CD8-positive, alpha-beta memory T cell (primary cell): ENCODE measurements at places on chromosomes 11 and 22. TPM values are rescaled to one million over a fixed set of nuclear protein-coding genes. Genes with fewer than 3 reads are reported as not detected.

GRCh38 chr11:132058211-132058772, 687.9 kb downstream of the NTM start:
- no peak for DNase-seq

- peak; percentile 26 for DNase-seq
These were observed 23.8 kb downstream of the LRRC10B start for GRCh38 chr11:61532134-61533038.

GRCh38 chr11:19680829-19681368, 31.7 kb upstream of the NAV2 start:
- DNase-seq: no peak

DNA sequence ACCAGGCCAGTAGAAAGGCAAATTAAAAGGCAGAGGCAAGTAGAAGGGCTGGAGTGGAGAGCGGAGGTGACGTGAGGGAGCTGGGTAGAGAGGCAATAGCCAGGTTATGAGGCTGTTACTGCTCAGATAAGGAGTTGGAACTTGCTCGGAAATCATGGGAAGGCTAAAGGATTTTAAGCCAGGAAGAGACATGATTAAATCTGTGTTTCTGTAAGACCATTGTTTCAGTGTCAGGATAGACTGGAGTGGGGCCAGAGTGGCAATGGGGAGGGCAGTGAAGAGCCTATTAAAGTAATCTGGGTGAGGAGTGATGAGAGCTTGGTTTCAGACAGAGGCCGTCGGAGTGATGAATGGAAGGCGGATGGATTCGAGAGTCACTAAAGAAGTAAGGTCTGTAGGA, 39.0 kb downstream of the GRAMD1B start:
- no peak for DNase-seq

DNA sequence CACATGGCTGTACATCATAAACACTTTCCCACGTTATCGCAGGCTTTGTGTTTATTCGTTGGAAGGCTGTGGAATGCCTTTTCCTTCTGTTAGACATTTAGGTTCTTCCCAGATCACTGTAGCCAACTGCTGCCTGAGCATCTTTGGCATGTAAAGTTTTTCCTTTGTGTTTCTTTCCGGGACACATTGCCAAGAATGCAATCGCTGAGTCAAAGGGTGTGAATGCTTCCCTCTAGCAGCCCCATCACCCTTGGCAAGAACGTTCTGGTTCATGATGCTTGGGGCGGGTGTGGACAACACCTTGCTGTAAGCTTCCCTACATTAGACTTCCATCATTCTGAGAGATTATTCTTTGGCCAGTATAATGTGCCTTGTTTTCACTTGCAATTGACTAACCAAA, 136.2 kb downstream of the OSBP2 start:
- DNase-seq: no peak

DNA sequence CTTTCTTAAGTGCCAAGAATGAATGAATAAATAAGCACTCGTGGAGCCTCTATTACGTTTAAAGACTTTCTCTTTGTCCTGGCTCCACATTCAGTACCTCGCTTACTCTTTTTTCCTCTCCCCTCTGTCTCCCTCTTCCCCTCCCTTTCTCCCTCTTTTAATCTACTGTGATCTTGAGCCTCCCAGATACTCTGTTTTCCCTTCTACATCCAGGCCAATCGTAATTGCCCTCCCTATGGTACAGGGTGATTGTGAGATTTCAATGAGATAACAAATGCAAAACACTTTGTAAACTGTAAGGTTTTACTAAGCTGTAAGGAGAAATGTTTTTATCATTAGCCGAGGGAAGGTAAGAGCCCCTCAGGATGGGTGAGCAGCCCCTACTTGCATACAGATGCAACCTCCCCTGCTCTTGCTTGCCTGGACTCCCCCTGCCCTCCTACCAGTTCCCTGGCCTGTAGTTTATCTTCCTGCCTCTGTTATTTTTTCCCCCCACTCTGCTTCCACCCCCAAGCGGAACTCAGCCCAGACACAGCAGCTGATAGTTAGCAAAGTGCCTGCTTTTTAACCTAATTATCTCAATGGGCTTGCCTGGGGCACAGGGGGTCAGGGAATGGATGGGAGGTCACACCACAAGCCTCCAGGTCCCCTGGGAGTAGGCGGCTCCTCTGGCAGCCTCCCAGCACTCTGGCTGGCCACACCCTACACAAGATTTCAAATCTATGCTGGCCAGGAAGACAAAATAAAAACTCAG, 76.9 kb upstream of the CADM1 start:
- DNase-seq: no peak

DERL3 gene
- polyA plus RNA-seq: 0.28 TPM

C11orf16 gene
- polyA plus RNA-seq: not detected

DNA sequence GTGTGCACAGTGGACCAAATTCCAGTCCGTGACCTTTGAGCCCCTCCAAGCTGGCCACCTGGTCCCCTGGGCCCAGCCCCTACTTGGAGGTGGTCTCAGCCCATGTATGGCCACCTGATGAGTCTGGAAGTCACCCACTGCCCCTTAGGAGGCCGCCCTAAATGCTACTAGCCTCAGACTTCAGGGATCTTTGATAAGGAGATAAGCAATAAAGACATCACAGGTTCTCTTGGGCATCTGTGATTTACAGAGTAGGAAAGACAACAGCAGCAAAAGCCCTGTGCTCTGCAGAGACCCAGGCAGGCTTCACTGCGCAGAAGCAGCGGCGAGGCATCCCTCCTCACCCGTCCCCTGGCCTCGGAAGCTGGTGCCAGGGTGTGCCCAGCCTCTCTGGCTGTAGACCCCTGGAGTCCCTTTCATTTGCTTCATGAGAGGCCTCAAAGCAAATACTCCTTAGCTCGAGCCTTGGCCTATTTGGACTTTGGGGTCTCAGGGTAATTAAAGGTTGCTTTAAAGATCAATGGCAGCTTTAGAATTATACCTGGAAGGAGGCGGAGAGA, 360.1 kb downstream of the TBC1D22A start:
- no peak for DNase-seq

P4HA3 gene
- not detected for polyA plus RNA-seq

DNA sequence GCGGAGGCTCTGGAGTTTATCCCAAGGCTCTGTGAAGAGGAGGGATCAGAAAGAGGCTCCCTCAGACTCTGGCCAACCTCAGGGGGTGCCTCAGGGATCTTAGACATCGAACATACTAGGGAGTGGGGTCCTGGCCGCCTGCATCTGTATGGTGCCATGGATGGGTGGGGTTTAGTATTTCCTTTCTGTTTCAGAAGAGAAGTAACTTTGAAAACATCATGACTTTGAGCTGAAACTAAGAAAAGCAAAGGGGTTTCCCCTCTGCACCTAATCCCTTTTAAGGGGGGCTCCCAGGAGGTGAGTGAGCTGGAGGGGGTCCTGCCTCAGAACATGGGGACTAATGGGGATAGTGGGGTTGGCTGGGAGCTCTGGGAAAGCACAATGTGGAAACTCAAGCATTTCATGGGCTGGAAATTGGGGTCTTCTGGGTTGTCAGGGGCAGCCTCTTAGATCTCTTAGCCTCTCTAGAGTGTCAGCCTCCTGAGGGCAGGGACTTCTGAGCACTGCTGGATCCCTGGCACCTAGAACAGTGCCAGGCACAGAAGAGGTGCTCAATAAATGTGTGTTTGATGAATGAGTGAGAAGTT, 11.8 kb upstream of the SSTR3 start:
- peak; percentile 63 for DNase-seq

- peak; percentile 33 for DNase-seq
These were observed 65.2 kb upstream of the CECR2 start for GRCh38 chr22:17303840-17304779.

DNA sequence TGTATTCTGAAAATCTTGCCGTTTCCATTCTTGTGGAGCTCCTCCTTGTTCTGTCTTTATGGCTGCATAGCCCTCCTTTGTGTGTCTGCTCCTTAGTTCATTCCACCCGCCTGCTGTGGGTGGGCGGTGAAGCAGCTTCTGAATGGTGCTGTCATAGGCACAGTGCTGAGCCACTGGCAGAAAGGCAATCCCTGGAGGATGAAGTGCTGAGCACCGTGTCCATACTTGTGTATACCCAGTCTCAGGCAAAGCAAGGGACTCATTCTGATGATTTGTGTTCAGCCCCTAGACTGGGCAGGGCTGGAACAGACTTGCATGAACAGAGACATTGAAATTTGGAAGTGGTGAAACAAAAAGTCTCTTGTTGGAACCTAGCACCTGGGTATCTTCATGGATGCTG, 134.9 kb downstream of the MYO18B start:
- no peak for DNase-seq

DNA sequence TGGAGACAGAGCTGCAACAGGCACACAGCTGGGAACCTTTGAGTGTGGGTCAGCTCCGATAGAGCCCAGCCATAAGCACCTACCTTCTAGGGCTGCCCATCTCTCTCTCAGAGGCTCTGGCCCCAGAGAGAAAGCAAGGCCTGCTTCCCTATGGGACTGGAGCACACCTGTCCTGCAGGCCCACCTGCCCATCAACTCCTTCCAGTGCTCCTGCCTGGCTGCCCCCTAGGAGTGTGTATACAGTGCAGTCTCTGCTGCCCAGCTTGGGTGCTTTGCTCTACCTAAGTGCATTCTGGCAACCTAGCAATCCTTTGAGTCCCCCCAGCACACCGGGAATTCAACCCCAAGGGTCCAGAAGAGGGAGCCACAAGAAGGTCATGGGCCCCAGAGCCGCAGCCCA, 21.0 kb downstream of the OR8G5 start:
- DNase-seq: no peak

DNA sequence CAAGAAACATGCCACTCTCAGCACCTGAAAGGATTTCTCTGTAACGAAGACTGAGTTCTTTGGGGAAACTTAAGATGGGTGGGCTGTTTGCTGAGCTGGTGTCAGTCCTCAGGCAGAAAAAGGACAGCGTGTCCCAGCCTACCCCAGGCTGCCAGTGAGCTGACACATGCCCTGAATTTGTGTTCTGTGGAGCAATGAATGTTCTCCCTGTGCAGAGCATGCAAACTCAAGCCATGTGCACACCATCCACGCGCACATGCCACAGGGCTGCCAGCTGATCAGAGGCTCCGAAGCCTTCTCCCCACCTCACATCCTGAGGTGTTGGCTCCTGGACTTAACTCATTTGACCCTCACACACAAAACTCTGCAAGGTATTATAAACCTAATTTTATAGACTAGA, 104.9 kb downstream of the KCNC1 start:
- no peak for DNase-seq

DNA sequence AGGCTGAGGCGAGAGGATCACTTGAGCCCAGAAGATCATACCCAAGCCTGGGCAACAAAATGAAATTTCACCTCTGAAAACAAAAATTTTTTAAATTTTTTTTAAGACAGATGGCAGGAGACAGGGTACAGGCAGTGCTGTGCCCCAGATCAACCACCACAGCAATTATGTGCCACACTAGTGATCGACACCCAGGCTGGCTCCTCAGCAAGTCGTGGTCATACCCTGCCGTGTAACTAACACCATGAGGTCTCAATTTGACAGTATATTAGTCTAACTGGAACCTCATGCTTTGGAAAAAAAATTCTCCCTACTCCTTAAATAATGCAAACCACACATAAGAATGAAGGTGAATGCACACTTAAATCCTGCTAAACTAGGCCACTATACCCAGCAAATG, 8.3 kb downstream of the SF3A1 start:
- no peak for DNase-seq

DNA sequence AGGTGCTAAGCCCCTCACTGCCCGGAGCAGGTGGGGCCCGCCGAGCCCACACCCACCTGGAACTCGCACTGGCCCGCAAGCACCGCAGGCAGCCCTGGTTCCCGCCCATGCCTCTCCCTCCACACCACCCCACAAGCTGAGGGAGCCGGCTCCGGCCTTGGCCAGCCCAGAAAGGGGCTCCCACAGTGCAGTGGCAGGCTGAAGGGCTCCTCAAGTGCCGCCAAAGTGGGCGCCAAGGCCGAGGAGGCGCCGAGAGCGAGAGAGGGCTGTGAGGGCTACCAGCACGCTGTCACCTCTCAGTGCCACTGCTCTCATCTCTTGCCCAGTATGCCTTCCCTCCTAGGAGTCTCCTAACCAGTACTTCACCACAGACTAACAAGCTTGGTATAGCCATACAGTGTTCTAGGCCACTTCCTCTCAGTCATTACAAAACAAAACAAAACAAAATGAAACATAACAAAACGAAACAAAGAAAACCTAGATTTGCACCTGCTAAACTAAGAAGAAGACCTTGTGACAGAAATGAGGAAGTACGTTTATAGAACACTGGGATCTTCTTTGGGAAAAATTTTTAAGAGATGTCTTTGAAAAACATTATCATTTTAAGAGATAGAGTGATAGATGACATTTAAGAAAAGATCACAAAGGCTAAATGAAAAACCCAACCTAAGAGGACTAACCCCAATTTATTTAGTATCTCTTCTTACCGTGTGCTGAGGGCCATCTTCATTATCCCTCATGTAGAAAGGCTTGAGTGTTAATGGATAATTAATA, 47.7 kb upstream of the GAB2 start:
- DNase-seq: peak; percentile 5

CENPM gene
- 19.2 TPM for polyA plus RNA-seq

DNA sequence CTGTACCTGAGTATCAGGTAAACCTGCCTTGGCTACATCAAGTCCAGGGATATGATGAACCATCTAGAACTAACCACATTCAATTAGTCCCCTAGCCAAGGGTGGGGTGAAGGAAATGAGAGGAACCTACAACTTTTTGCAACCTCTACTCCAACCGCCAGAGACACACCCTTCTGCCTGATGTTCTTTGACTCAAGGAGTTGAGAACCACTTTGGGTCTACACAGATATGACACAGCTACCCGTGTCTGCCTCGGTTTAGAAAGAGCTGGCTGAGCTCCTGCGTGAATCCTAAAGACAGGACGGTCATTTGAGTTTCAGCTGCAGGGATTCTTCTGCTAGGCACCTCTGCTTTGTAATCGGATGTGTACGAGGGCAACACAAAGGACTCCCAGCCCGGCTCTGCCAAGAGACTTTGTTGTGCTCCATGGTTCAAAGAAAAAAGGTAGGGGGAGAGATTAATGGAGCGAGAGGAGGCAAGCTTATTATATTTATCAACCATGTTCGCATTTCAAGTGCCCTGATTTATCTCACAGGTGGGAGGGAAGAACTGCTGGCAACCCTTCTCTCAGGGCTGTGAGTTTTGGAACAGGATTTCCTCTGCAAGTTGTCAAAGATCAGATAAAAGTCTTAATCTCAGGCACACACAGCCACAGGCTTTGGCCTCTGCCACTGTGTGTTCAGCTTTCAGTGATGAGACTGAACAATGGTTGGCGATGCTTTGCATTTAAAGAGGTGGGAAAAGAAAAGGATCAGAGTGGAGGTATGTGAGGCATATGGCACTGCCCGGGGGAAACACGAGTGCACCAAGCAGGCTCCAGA, 35.1 kb downstream of the FLI1 start:
- DNase-seq: no peak

OR2AG2 gene
- not detected for polyA plus RNA-seq

FBLN1 gene
- polyA plus RNA-seq: not detected

TEX54 gene
- polyA plus RNA-seq: 0.66 TPM

LTO1 gene
- polyA plus RNA-seq: 15.8 TPM

LARGE2 gene
- 14.4 TPM for polyA plus RNA-seq

C11orf86 gene
- not detected for polyA plus RNA-seq

GRCh38 chr22:49017482-49018329, 810.0 kb downstream of the BRD1 start:
- no peak for DNase-seq

- DNase-seq: no peak
These were observed 52.8 kb upstream of the RRAS2 start for GRCh38 chr11:14411818-14412217.

- DNase-seq: no peak
These were observed 186.5 kb upstream of the NAV2 start for GRCh38 chr11:19526119-19526518.

KRTAP5-9 gene
- polyA plus RNA-seq: not detected

GRCh38 chr11:24082241-24082640, 414.6 kb upstream of the LUZP2 start:
- DNase-seq: no peak

LIF gene
- not detected for polyA plus RNA-seq

- DNase-seq: no peak
These were observed 15.0 kb downstream of the POU2F3 start for GRCh38 chr11:120254788-120255518.
